Fibroblast of the aortic adventitia (primary cell): ENCODE measurements at places on chromosomes 1 and 21. TPM values are rescaled to one million over a fixed set of nuclear protein-coding genes. Genes with fewer than 3 reads are reported as not detected.

- peak; percentile 55 for DNase-seq
These were observed 268.8 kb downstream of the KCTD3 start for GRCh38 chr1:215835951-215836350.

DNA sequence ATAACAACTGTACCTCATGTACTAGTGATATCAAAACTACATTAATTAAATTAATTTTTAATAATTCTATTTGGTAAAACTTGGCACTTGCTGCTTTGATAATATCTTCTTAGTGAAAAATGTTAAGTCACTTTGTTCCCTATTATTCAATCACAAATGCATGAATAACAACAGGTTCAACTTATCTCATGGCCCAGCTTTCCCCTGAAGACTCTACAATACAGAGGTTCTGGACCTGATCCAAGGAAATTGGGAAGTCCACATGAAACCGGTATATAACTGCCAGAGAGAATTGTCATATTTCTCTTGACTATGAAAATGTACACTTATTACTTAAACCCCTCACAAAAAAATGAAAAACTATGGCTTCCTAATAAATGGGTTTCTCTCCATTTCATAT lies 33.9 kb upstream of the PTPRC start:
- no peak for DNase-seq

GRCh38 chr1:26358411-26359384 lies 4.8 kb upstream of the CRYBG2 start:
- no peak for DNase-seq

DNA sequence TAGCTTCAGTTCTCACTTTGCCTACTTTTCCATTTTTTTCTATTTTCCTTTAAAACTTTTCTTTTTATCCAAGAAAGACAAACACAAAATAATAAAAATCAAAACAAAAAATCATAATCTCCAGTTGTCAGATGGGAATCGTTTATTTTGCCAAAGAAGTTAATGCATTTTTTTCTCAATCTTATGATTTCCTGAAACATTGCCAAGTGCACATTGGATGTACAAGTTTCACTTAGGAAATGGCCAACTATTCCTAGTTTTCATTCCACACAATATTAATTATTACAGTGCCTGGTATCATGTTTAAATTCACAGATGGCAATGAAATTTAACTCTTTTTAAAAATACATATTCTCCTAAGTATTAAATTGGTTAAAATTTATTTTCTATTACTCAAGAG lies 1050.5 kb downstream of the TTLL7 start:
- DNase-seq: no peak

Gene PAX7
- not detected in 2 replicates for total RNA-seq

Gene MMEL1
- not detected in 2 replicates for total RNA-seq
